GM12891 (cell line): ENCODE measurements at places on chromosomes 12 and 14.

- no peak for DNase-seq
Observed at GRCh38 chr14:97299661-97300060, 502.5 kb downstream of the VRK1 start.

DNA sequence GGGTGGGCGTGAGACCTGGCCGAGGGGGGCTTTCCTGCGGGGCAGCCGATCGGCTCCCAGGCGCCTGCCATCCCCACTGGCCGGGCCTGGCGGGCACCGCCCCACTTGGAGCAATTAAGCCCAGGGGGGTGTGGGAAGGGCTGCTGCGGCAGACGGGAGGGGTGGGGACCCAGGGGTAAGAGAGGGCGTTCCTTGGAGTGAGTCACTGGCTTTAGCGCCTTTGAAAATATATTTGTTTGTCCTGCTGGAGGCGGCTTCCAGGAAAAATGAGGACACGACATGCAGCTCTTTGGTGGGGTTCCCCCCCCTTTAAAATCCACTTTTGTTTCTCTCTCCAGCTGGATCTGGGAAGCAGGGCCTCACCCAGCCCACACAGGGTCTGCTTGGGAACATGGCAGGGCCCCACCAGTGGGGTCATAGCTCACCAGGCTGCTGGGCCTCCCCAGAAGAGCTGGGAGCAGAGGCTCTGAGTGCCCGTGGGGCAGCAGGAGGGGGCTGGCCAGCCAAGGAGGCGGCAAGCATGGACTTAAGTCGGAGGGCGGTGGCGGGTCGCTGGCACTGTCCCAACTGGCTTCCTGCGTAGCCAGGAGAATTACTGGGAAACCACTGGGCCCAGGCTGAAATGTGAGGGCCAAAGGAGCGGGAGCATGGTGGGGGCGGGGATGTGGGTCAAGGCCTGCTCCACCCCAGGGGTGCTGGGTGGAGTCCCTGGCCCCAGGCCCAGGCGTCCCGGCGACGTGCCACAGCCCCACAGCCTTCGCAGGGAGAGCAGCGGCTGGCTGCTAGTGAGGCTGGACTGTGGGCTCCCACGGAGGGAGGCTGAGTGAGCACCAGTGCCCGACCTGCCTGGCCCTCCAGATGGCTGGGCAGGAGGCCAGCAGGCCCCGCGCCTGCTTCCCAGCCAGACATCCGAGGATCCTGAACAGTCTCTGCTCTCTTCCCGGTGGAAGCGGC, 128.0 kb downstream of the RFLNA start:
- no peak for DNase-seq

DNA sequence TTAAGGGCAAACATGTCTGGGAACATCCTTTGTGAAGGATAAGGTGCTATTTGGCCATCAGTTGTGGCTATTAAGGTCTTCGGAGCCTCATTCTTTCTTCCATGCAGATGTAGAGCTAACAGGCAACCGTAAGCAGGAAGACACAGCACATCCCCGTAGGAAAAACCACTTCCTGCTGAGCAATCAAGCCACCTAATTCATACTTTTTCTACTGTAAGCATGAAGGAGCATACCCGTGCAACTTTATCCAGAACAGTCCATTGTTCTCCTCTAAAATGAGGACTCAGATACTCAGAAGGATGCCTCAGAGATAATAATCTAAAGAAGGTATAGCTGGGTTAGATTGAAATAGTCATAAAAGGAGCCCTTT, 232.0 kb downstream of the PPM1H start:
- no peak for DNase-seq

- no peak for DNase-seq
Observed at GRCh38 chr14:76677534-76678145, 83.6 kb upstream of the VASH1 start.

DNA sequence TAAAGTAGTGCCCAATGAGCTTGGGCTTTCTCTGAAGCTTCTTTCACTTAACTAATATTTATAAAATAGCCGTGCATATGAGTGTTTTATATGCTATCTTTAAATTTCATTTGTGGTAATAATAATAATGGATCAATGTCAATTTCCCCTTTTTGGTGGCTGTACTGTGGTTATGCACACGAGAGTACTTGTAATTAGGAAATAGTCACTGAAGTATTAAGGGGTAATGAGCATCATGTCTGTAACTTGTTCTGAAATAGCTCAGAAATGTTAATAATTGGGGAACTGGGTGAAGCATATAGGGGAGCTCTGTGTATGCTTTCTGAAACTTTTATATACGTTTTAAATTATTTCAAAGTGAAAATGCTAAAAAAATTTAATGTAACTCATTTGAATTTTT, 7.0 kb upstream of the RNASE8 start:
- no peak for DNase-seq

DNA sequence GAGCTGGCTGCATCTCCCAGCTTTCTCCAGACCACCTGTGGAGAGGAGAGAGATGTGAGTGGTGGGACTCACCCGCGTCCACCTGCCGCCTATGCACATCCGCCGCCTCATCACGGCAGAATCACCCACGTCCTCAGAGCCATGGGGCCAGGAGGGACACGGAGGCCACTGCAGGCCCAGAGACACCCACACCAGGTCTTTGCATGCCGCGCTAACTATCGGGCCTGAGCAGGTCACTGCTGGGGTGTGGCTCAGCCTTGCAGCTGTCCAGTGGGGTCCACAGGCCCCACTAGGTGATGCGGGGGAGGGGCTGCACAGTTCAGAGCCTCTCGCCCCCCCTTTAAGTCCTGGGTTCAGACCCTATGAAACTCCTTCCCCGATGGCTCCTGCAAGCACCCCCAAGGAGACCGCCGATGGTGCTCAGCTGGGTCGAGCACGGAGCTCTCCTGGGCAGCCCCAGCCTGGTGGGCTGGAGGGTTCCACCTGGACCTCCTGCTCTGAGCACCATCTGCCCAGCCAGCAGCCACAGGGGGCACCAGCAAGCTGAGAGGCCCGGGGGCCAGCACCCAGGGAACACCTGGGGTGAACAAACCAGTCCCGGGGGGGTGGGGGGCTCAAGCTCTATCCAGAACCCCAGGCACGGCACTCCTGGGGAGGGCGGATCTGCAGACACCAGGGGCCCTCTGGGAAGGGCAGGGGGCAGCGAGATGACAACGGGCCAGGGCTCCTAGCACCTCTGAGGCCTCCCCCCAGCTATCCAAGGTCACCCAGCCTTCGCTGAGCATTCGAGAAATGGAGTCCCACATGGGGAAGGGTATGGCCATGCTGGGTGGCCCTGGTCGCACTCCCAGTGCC, 34.3 kb downstream of the CCNK start:
- DNase-seq: no peak

DNA sequence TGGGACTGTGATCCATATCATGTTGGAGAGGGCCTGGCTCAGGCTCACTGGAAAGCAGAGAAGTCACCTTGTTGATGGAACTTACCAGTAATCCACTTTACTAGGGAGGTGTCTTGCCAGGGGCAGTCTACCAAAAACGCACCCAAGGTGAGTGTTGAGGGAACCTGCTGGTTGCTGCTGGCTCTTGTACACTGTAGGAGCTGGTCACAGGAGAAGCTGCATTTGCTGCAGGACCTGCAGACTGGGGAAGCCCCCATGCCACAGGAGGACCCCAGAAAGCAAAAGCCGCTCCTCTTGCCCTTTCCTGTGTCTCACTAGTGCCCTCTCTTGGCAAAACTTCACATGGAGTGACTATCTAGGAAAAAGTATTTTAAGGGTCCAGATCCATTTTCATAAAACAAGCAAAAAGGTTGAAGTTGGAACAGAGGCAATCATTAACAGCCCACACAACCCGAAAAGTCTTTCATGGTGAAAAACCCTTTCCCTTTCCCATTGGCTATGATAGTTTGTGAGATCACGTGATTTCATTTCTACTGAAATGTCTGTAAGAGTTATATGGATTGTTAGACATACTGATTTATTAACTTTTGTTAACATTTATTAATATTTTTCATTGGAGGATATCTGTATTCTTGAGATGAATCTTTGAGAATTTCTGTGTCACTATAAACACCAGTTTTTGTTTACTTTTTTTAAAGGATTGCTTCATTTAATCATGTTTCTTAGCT, 59.2 kb downstream of the RASSF8 start:
- no peak for DNase-seq

DNA sequence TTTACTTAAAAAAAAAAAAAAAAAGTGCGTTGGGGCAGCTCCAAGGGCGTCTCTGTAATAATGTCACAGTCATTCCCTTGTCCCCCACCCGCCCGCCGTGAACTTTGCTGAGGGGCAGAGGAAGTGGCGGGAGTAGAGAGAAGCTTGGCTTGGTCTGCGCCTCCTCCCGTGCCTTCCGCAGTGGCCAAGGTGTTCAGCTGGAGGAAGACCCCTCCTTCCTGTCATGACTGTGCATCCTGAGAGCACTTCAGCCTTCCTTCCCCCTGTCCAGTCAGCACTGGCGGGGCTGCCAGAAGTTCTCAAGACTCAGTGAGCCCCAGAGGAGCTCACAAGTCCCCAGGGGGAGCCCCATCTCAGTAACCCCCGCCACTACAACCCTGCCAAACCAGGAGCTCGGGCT, 32.2 kb downstream of the AACS start:
- no peak for DNase-seq

- DNase-seq: no peak
Observed at GRCh38 chr14:98893675-98894074, 378.3 kb downstream of the BCL11B start.

GRCh38 chr12:132601171-132601883, 9.1 kb downstream of the LRCOL1 start:
- no peak for DNase-seq

- DNase-seq: peak; percentile 9
Observed at GRCh38 chr14:99516871-99517642, 35.8 kb downstream of the CCNK start.

DNA sequence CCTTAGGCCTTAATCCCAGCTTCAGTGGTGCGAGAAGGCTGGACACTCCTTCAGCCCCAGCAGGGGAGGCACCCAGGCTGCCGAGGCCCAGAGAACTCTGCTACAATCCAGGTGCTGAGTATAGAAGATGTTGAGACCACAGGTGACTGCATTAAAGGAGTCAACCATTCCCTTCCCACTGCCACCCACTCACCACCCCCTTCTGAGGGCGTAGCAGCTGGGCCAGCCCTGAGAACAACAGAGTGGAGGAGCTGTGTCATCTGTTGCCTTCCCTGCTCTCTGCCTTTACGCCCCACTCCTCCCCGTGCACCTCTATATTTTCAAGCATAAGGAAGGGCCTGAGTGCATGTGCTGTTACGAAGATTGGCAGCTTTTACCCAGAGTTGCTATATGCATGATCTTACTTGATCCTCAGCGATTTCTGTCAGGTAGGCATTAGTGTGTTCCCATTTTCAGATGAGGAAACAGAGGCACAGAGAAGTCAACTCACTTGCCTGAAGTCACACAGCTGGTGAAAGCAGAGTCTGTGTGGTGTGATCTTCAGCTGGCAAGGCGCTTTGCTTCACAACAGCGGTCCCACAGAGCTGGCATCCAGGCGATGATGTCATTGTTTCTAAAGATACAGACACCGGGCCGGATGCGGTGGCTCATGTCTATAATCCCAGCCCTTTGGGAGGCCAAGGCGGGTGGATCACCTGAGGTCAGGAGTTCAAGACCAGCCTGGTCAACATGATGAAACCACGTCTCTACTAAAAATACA, 46.7 kb downstream of the RIN3 start:
- DNase-seq: no peak

DNA sequence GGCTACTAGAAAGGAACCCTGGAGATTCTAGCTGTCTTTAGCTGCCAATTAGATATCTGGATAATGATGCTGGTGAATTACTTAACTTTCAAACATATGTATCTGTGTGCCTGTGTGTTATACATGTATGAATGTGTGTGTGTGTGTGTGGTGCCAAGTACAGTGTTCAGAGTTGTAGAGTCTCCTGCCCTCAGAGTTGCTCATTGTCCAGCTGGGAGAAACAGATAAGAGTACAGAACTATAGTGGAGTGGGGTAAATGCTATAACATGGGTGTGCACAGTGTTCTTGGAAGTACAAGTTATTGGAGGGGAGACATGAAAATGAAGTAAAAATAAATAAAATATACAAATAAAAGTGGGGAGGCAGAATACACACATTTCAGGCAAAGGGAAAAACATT, 23.6 kb upstream of the ADAM20 start:
- no peak for DNase-seq

DNA sequence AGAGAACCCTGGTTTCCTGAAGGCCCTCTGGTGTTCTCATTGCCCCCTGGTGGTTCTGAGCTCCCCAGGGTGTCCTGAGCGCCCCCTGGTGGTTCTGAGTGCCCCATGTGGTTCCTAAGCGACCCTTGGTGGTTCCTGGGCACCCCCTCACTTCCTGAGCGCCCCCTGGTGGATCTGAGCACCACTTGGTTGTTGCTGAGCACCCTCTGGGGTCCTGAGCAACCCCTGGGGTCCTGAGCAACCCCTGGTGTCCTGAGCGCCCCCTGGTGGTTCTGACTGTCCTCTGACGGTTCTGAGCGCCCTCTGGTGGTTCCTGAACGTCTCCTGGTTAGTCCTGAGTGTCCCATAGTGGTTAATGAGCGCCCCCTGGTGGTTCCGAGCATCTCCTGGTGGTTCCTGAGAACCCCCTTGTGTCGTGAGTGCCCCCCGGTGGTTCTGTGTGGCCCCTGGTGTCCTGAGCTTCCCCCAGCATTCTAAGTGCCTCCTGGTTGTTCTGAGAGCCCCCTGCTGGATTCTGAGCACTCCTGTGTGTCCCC, 568.3 kb downstream of the TMEM121 start:
- DNase-seq: peak; percentile 4

- DNase-seq: no peak
Observed at GRCh38 chr12:49648712-49649003, 25.3 kb downstream of the PRPF40B start.

DNA sequence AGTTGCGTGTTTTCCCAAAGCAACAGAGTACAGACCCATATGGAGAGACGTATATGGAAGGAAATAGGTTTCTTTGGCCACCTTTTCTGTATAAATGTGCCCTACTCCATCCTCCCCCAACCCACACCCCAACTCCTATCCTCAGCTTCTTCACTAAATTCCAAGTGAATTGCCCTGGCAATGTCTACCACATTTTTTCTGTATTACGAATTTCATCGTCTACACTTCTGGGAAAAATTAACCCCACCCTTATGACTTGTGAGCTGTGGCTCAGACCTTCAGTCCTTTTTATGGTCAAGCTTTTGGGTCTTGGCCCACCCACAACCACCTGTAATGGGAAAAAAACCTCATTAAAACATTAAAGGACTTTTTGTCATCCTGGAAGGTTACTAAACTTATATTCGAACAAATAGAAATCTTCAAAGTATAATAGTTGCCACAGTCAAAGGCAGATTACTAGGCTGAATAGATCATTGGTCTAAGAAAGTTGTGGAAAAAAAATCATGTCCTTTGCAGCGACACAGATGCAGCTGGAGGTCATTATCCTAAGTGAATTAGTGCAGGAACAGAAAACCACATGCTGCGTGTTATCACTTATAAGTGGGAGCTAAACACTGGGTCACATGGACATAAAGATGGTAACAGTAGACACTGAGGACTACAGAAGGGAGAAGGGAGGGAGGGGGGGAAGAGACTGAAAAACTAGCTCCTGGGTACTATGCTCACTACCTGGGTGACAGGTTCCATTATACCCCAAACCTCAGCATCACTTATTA, 15.7 kb upstream of the NFKBIA start:
- no peak for DNase-seq

GRCh38 chr12:110809149-110809548, 37.6 kb upstream of the CCDC63 start:
- DNase-seq: no peak

- no peak for DNase-seq
Observed at GRCh38 chr12:106743270-106743988, 31.1 kb upstream of the RIC8B start.

GRCh38 chr14:90981636-90982035, 78.8 kb downstream of the RPS6KA5 start:
- no peak for DNase-seq
